DMS 273 treated with DMSO at 0.1 percent for 48 hours (cell line): ENCODE measurements at places on chromosomes 13 and 19.

DNA sequence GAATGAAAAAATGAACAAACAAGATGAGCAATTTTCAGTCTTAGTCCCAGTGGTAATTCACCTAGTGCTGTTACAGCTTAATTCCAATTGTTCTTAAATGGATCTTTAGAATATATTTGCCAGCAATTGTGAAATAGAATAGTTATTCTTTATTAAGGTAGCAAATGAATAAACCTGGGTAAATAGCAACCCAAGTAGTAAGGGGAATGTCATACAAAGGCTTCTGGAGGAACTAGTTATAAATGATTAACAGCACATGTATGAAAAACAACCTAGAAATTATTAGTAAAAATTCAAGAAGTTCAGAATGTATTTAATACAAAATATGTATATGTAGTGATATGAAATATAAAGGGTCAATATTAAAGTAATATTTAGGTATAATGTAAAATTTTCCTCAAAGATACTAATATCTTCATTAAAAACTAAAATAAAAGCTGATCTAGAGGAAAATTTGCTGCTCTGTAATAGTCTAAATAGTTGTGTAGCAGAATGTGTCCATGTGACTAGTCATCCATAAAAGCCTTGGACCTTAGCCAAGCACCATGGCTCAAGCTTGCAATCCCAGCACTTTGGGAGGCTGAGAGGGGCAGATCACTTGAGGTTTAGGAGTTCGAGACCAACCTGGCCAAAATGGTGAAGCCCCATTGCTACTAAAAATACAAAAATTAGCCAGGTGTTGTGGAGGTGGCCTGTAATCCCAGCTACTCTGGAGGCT lies 535.9 kb upstream of the ATXN8OS start:
- no peak for DNase-seq

DNA sequence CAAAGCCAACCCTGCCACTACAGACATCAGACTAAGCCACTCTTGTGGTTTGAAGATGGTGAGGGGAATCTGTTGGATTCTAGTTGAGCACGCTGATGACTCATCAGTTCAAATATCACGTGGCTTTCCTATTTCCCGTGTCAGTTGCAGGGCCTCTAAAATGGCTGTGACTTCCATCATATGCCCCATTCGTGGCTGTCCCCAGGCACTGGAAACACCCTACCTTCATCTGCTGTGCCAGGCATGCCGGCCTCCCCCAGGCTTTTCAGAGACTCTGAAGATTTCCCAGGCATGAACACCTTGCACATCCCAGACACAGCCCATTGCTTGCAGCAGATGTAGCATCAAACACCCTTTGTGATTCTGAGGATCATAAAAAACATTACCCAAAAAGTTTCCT lies 659.9 kb downstream of the UQCRFS1 start:
- no peak for DNase-seq

DNA sequence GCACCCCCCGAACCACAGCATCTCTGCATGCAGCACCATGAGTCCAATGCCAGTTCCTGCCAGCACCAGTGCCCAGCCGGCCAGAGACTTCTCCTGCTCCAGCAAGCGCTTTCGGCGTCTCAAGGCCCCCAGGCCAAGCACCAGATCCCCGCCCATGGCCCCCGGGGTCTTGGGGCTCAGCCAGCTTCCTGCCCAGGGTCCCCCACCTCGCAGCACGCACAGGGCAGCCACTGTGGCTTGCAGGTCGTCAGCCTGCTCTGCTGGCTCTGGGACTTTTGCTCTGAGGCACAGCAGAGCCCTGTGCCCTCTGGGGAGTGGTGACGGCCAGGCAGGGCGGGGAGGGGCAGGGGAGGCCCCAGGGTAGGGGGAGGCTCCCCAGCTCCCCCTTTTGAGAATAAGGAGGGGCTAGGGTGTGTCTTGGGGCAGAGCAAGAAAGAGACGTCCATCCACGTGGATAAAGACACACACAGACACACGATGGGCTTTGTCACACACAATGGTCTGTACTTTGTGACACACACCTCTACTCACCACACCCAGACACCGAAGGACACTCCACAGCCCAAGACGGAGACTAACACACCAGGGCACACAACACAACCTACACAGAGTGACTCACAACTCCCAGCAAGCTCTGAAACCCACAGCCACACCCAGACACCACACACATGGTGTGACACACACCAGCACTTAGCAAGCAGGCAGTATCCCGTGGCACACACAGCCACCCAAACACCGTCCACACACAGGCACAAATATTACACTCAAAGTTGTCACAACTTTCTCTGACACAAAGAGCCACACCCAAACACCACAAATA lies at the start of gene KCNN4:
Gene KCNN4, minus strand, starts transcription at position 268 of the 820 bp plus-strand sequence. Its CDS starts 112 bp downstream, at position 156.
- no peak for DNase-seq

DNA sequence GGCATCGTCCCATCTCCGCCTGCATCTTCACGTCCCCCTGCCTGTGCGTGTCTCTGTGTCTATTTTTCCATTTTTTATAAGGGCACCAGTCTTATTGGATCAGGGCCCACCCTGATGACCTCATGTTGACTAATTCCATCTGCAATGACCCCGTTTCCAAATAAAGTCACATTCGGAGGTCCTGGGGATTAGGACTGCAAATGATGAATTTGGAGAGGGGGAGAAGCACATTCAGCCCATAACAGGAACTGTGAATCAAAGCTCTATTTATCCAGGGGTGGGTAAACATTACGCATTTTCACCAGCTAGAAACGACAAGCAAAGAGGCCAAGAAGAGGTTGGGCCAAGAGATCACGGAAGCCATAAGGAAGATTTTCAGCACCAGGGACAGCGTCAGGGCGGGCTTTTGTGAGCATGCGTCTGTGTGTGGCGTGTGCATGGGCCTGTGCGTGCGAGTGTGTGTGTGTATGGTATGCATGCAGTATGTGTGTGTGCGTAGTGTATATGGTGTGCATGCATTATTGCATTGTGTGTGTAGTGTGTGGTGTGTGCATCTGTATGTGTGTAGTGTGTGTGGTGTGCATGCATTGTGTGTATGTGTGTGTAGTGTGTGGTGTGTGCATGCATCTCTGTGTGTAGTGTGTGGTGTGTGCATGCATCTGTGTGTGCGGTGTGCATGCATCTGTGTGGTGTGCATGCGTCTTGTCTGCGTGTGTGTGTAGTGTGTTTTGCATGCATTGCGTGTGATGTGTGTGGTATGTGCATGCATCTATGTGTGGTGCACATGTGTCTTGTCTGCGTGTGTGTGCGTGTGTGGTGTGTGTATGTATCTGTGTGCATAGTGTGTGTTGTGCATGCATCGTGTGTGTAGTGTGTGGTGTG lies 19.6 kb downstream of the CELF5 start:
- DNase-seq = no peak

DNA sequence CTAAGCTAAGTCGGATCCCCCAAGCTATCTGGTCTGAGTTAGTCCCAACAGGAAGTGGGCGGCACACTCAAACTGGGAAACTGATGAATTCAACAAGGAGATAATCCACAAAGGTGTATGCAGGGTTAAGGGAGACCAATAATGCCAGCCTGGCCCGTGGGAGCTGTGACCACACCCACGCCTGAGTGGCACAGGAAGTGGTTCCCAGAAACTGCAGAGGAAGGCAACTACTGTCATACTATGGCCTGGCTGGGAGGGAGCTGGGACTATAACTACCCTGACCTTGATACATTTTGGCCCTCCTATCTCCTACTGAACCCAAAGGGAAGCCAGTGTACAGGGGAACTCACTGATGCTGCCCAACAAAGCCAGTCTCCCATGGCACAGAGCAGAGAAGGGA lies 85.5 kb upstream of the TDRD3 start:
- DNase-seq = no peak

GRCh38 chr13:100694722-100695508 lies 20.3 kb upstream of the TMTC4 start:
- DNase-seq = no peak

GRCh38 chr19:36001605-36002004 lies 6.6 kb downstream of the SDHAF1 start:
- no peak for DNase-seq

- DNase-seq = no peak
Measured at GRCh38 chr13:80290591-80290990, 50.3 kb downstream of the SPRY2 start.

DNA sequence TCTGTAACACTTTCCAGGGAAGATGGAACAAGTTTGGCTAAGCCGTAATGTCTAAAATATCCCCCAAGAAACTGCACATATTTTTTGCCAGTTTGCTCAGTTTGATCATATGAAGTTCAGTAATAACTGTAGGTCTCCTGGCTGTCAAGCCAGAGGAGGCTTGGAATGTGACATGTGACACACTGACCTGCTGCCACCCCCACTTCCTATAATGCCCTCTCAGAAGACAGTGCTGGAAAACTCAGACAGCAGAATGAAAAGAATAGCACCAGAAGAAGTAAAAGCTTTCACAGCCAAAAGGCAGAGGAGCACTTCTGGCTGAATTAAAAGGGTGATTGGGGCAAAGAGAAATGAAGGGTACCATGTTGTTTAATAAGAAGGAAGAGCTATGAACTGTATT lies 67.4 kb upstream of the UBAC2 start:
- no peak for DNase-seq

GRCh38 chr13:49097374-49097773 lies 121.7 kb downstream of the FNDC3A start:
- DNase-seq = no peak

GRCh38 chr13:112843392-112844111 lies 125.5 kb upstream of the MCF2L start:
- DNase-seq = no peak

DNA sequence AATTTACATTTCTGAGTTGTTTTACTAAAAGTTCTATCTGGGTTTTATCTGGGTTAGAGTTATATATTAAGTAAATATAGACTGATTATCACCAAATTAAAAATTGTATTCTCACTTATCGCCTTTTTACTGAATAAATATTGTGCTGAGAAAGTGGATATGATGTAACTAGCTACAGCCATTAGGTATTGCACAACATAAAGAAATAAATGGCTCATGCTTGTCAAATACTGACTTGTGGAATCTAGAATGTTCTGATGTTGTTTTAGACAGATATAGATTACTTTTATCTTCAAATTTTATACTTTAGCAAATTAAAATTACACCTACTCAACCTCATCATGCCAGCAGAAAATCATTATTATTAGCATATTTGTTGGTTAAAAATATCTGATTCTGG lies 1277.1 kb upstream of the MIR17HG start:
- no peak for DNase-seq

GRCh38 chr13:27919659-27919933 lies 204 bp upstream of the PDX1 start:
- no peak for DNase-seq

- DNase-seq = no peak
Measured at GRCh38 chr19:1991018-1991913, 24.2 kb downstream of the BTBD2 start.

- DNase-seq = no peak
Measured at GRCh38 chr19:23095418-23095817, 21.4 kb upstream of the ZNF730 start.

DNA sequence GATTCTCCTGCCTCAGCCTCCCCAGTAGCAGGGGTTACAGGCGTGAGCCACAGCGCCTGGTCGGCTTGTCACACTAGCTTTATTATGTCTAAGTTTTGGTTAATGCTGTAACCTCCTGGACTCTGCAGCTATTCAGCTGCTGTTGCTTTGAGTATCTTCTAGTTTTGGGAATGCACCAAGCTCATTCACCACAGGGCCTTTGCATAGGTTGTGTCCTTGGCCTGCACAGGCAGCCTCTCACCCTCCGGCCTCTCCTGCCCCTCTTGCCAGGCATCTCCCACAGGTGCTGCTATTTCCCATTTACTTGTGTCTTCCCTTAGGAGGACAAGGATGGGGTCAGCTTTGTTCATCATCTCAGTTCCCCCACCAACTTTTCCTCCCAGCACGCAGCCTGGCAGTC lies 2.4 kb upstream of the CCDC9 start:
- no peak for DNase-seq
